Stimulated activated CD4-positive, alpha-beta T cell treated with anti-CD3 and anti-CD28 coated beads, Interleukin-4, amount 100 ng/mL, for 4 hours (primary cell): ENCODE measurements at places on chromosomes 4 and X.

DNA sequence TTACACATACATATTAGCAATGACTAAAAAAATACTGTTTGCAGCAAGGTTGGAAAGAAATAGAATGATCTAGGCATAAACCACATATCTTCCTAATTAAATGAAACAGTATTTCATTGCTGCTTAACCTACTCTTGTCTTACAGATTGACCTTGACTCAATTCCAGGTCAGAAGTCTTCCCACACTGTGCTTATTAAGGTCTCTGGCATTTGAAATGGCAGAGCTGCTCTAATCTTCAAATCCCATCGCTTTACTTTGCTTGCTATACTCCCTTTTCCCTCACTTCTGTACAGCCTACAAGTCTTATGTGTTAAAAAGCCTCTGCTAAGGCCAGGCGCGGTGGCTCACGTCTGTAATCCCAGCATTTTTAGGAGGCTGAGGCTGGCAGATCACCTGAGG lies 424.5 kb downstream of the RPA4 start:
- no peak for DNase-seq

DNA sequence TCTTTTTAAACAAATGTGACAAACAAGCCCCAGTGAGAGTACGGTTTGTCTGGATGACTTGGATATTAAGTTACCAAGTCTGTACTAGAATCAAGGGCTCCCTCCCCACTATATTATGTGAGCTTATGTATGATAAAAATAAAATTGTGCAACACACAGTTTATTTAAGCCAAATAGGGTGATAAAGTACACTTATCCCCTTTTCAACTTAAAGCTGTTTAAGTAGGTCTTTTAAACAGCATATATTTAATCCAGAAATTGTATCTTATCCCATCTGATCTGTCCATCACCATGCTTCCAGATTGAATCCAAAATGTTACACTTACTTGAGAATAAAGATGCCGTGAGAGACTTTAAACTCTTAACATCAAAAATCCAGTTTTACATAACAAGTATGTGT lies 2.0 kb upstream of the KLHL34 start:
- no peak for DNase-seq

DNA sequence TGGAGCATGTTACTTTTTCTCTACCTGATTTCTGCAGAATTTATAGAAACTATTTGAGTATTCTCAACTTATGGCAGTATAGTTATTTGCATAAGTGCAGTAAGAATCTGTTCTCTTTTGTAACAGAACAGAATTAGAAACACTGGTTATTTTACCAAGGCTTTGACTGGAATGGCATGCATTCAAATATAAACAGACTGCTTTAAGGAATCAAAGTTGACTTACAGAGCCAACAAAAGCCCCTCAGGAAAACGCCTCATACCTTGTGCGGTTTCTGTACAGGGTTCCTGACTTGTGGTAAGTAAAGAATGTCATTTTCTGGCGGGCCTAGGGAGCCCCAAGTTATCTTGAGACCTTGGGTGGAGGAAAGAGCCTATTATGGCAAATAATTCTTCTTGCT lies 97.1 kb downstream of the GPR143 start:
- DNase-seq, result no peak

DNA sequence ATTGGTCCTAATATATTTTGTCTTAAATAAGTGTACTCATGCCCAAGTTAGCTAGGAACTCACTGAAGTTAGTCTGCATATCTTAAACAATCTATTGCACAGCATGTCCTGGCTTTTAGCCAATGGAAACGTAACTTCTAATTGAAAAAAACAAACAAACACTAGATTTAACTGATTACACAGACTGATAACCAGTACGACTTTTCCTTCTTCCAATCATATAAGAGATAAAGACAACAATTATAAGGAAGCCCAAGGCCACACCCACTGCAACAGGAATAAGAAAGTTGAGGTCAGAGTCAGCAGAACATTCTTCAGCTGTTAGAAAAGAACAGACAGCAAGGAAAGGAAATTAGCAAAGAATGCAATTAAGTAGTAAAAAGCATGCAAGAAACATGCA lies 40.8 kb downstream of the LAMP2 start:
- no peak for DNase-seq

GRCh38 chrX:153434801-153435200 lies 11.1 kb downstream of the TREX2 start:
- DNase-seq, result no peak
